Left forelimb (tissue), 1 donor: ENCODE measurements at places on chromosomes 7 and 10.
A peak's percentile ranks its signal among the peaks of the same experiment; 100 is the strongest.

DNA sequence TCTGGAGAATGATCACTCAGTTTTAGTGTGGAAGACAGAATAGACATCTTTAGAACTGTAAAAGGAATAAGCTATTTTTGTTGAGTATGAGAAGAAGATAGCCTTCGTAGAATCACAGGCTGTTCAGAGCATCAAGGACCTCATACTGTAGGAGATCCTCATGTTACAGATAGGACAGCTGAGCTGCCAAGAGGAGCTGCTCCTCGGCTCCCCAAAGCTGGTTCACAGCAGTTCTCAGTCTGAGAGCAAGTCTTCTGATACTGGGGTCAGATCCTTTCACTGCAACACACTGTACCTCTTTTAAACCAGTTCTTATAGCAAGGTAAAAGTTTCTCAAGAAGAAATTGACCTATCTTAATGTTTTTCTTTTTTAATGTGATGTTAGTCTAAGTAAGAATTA, 17.1 kb downstream of the CCNY start:
- DNase-seq = no peak

DNA sequence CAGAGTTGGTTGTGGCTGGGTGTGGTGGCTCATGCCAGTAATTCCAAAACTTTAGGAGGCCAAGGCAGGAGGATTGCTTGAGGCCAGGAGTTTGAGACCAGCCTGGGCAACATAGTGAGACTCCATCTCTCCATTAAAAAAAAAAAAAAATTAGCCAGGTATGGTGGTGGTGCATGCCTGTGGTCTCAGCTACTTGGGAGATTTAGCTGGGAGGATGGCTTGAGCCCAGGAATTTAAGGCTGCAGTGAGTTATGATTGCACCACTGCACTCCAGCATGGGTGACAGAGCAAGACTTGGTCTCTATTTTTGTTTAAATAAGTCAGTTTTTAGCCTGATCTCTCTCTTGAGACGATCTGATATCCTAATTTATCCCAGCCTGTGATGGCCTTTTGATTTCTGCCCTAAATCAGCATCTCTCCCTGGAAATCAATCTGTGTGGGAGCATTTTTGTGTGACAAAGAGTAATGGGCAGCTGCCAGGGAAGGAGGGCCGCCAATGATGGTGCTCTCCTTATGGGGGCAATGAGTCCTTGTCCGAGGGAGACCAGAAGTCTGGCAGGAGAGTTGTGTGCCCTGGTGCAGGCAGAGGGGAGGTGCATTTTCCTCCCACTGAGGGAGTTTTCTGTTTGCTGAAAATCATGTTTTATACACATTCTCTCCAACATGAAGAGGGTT, 111.0 kb downstream of the NRP1 start:
- DNase-seq = no peak

- no peak for DNase-seq
Measured at GRCh38 chr10:101616415-101617101, 28.4 kb downstream of the DPCD start.

DNA sequence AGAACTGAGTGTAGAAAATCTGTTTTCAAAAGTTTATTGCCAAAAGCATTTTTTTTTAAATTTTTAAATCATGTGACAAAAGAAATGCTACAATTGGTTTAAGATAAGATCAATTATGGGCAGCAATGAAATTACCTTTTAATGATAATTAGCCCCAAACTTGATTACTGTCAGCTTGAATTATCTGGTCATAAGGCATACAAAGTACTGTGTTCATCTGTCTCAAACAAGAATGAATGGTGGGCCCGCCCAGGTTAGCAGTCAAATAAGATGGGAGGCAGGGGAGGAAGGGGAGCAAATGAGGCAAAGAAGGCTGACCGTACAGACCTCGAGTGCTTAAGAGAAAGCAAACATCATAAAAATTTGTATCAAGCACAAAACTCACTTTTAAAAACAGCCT, 68.1 kb downstream of the JAZF1 start:
- no peak for DNase-seq

- no peak for DNase-seq
Measured at GRCh38 chr7:125357676-125358455, 428.2 kb upstream of the POT1 start.

GRCh38 chr7:113217314-113217713, 99.0 kb upstream of the SMIM30 start:
- no peak for DNase-seq

- DNase-seq = peak; percentile 72
Measured at GRCh38 chr10:101272229-101272868, 43.1 kb upstream of the LBX1 start.

- DNase-seq = no peak
Measured at GRCh38 chr10:9331583-9332008, 1277.1 kb downstream of the GATA3 start.

DNA sequence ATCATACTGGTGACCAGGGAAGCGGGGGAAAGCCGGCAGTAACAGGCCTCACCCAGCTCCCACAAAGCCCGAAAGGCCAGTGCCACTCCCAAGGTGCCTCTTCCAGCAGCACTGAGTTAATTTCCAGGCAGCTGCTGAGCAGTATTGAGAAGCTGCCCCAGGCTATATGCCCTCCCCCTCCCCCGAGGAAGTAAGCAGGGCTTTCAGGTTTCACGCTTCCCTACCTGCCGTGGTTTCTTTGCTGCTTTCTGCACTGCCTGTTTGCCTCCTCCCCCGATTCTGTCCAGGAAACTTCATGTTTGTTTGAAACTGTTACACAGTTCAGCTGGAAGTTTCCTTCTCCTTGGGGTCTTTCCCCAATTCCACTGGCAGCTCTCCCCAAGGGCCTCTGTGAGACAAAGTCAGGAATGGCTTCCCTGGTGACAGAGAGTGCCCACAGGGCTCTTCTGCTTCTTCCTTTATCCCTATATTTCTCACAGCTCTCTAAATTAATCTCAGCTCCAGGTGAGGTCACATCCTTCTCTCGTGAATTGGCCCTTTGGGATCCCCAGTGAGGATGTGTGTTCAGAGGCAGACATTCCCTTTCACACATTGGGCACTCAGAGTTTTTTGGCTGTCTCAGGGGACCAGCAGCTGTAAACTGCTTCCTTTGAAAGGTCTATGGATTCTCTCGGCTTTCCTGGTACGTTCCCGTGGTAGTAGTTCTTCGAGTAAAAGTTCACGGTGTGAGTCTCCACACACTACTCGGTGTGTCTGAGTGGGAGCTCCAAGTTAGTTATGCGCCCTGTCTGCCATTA, 19.4 kb downstream of the C1GALT1 start:
- DNase-seq = no peak

GRCh38 chr7:37346761-37347160, 101.9 kb downstream of the ELMO1 start:
- no peak for DNase-seq

- DNase-seq = no peak
Measured at GRCh38 chr10:119737039-119737663, 11.3 kb downstream of the INPP5F start.

DNA sequence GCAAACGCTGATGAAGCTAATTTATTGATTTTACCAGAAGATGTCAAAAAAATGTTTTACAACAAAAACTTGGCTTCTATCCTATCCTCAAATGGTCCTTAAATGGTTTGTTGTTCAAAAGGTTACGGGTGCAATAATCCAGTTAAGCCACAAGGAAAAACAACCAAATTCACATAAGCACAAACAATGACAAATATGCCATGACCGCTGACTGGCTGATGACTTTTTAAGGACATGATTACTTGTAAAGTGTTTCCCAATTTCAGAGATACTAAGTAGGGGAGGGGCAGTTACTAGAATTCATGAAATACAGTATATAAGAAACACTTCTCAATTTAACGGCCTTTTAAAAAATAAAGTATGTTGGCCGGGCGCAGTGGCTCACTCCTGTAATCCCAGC, 28.8 kb downstream of the ABI1 start:
- DNase-seq = no peak

GRCh38 chr7:534075-534474, 14.4 kb upstream of the PDGFA start:
- DNase-seq = no peak

GRCh38 chr7:30731581-30731980, 20.4 kb upstream of the INMT start:
- DNase-seq = no peak

DNA sequence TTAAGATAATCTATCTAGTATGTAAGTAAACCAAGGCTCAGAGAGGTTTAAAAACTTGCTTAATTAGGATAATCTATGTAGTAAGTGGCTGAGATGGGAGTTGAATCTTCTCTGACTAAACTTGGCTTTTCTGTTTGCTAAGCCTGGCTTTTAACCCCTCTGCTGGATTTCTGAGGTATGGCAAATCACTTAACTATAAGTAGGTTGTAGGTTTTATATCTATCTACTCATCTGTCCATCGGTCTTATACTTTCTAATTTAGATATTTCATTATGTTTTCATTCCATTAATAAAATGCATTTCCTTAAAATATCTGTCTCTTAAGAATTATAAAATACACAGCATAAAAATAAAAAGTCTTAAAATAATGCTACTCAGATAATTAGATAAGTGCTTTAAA, 59.4 kb downstream of the ST7 start:
- DNase-seq = no peak

GRCh38 chr7:40239755-40240303, 105.0 kb downstream of the SUGCT start:
- no peak for DNase-seq

- DNase-seq = peak; percentile 61
Measured at GRCh38 chr10:91552274-91553095, 80.4 kb downstream of the PPP1R3C start.

- DNase-seq = no peak
Measured at GRCh38 chr10:36281831-36282331, 639.8 kb upstream of the FZD8 start.

DNA sequence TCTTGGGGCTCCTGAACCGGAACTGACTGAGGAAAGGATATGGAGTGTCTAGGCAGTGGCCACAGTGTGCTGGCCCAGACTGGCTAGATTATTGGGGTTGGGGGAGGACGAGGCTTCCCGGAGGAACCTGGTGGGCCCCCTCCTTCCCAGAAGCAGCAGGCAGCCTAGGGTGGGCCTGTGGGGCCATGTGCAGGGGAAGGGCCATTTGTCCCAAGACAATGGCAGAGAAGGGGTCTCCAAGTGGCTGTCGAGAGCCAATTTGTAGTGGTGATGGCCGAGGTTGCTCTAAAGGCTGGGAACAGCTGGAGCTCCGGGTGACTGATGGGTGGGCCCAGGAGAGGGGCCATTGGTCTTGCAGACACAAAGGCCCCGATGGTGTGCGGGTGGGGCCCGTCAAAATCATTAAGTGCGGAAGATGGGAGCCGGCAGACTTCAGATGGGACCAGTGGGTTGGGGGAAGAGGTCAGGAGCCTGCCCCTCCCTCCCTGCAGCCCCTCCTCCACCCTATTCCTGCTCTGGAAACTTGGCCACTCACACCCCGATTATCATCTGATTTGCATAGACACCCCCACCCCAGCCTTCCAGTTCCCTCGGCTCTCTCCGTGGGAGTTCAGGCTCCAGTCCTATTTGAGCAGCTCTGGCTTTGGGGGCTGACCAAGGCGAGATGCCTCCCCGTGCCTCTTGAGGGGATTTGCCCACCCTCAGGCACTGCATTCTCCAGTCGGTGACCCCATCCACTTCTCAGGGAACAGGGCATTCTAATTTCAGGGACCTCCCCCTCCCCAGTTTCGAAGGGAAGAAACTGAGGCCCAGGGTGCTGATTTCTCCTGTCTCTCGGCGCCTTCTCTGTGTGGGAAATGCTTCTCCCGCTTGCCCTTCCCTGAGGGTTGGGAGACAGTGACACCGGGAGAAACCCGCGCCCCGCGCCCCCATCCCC, 36.0 kb upstream of the PAX2 start:
- DNase-seq = no peak

DNA sequence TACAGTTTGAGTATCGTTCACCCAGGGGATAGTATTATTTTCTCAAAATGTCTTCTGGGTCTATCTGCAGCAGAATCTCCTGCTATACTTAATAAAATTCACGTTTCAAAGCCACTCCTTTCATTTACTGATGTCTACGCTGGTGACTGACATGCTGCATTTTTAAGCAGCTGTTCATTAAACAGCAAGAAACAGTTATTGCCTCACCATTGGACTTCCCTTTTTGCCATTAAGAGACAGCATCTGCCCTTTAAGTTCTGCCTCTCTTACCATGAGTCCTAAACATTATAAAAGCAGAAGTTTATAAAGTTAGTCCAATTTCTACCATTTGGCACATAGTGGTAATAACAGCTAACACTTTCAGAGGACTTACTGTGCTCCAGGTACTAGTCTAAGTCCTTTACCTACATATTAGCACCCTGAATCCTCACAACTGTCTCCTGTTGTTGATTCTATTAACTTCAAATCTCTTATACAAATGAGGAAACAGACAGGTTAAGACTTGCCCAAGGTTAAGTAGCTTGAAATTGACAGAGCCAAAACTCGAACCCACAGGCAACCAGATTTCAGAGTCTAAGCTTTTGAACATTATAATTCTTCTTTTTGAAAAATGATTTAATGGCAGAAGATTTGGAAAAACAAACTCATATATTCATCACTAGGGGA, 169.5 kb downstream of the SNX13 start:
- no peak for DNase-seq

- no peak for DNase-seq
Measured at GRCh38 chr7:157984423-157985163, 603.0 kb downstream of the PTPRN2 start.

DNA sequence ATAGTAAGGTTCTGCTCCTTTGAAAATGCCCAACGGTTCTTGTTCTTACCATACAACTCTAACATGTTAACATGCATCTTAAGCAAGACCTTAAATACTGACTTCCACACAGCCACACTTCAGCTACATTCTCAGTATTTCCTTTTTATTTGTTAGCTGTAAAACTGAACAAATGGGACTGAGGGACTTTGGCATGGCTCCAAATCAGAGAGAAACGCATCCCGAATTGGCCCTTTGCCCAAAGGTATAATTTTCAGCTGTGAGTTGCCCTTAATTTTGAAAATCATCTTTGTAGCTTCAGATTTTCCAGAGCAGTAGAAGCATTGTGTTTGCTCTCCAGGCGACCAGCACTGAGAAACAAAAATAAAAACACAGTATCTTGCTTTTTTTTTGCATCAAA, 56.4 kb downstream of the NEUROD6 start:
- no peak for DNase-seq

DNA sequence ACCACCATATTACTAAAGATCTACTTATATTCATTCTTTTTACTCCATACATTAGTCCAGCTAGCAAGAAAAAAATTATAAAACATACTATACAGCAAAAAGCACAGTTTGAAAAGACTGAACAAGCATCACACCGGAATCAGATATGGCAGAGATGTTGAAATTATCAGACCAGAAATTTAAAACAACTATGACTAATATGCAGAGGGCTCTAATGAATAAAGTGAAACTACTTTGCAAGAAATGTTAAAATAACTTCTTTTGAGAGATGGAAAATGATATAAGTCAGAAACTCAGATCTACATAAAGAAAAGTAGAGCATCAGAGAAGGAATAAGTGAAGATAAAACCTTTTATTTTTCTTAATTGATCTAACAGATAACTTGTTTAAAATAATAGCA, 50.9 kb downstream of the SGCE start:
- no peak for DNase-seq

DNA sequence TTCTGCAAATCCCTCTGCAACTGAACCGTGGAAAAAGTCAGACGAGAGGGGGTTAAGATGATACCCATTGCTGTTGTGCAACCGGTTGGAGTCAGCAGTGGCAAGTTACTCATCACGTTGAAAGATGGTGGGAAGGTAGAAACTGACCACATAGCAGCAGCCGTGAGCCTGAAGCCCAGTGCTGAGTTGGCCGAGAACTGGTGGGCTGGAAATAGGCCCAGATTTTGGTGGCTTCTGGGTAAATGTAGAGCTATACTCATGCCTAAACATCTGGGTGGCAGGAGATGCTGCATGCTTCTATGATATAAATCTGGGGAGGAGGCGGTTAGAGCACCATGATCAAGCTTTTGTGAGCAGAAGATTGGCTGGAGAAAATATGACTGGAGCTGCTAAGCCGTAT, 78.6 kb downstream of the ARL5B start:
- no peak for DNase-seq
